ENCODE measurements at places on chromosomes 3 and 15. TPM values are rescaled to one million over a fixed set of nuclear protein-coding genes. Genes with fewer than 3 reads are reported as not detected.

PP2D1 gene
- not detected for total RNA-seq

ERC2 gene
- total RNA-seq, result not detected

DNA sequence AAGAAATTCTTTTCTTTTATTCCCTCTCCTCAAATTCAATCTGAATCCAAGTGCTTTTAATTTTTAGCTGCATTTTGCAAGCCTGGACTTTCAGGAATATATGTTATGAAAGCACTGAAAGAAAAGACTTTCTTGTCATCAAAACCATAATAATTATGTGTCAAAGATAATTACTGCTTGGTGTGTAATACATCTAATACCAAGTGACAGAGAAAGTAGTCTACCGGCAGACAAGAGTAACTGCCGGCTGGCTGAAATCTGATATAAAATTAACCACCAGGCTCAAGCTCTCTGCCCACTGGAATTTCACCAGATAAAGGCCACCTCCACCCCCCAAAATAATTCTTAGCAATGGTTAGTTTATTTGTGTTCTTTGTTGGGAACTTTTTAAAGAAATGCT, 220.9 kb upstream of the CDIN1 start:
- DNase-seq, result no peak

DNA sequence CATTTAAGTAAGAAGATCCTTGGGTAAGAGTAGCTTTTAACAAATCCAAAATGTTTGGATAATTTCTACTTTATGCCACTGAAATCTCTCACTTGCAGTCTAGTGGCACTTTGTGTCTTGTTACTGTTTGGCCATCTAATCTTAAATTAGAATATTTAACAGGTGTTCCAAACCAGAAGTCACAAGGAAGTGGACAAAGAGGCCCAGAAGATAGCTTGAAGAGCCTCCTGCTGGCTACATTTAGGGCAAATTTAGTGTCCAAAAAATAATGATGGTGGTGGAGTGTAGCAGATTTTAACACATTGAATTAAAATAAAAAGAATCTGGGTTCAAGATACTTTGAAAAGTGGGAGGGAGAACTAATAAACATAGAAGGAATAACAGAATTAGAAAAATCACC, 172.2 kb downstream of the GHSR start:
- no peak for DNase-seq

DNA sequence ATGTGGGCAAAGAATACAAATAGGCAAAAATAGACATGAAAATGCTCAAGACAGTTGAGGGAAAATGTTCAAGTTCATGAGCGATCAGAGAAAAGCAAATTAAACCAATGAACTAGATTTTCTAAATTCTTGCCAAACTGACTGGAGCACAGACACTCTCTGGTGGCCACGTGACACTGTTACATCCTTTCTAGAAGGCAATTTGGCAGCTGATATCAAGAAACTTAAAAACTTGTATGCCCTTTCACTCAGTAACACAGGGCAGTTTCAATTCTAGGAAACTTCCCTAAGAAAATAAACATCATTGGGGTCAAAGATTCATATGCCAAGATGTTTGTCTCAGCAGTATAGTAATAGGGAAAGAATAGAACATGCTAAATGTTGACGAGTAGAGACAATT, 52.2 kb downstream of the ABHD5 start:
- no peak for DNase-seq
